Cerebellar nuclear complex (tissue), 1 donor: ENCODE measurements at places on chromosomes 16 and 17.

DNA sequence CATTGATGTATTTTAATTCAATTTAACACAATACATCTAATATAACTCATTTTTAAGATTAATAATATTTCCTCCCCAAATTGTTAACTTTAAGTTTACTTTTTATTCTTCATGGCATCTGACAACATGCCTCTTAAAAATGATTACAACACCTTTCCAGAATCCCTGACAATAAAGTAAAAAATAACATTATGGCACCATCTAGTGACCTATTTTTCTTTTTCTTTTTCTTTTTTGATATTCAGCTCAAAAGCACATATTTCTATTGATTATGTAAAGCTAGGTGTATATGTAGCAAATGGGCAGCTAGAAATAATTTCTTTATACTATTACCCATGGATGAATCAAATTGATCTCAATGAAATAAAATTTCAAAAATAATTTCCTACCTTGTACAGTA, 834.3 kb upstream of the CDH8 start:
- no peak for DNase-seq

GRCh38 chr17:35892091-35893035, 12.2 kb upstream of the CCL5 start:
- no peak for DNase-seq

- no peak for DNase-seq
These were observed 2.4 kb downstream of the KIAA0513 start for GRCh38 chr16:85029981-85030401.

- no peak for DNase-seq
These were observed at the start of gene BAIAP3 for GRCh38 chr16:1333149-1333812. Gene BAIAP3 (plus strand): TSS chr16:1333645. CDS start chr16:1338550, 4,905 bp downstream.

DNA sequence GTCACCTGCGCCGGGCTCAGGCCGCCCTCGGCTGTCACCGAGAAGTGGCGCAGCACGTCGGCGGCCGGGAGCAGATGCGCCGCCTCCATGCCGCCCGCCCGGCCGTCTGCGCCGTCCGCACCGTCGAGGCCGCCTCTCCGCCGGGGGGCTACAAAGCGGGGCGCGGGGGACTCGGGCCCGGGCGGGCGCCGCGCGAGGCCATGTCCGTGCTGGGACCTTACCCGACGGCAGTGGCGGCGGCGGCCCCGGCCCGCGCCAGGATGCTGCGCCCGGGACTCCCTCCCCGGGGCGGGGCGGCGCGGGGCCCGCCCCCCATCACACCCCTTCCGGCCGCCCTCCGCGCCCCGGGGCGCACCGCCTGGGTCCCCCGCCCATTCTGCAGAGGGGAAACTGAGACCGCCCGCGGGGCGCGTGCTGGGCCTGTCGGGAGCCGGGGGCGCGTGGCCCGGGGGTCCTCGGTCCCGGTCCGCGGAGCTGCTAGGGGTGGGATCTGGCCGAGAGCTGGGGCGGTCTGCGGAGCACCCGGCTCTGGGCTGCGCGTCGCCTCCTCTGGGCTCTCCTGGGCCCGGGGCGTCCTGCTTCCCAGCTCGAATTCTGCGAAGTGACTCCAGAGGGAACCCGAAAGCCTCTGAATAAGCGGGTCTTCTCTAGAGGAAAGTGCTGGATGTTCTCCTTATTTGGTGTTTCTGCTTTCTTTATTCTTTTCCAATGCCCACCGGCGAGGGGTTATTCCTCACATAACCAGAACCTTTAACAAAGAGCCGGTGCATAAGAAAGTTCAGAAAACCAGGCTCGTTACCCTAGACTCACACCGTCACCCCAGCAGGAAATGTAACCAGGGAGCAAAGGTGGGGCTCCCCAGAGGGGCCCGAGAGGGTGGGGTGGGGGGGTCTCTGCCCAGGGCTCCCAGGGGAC, at the start of gene ATP2A3:
Gene ATP2A3, minus strand, starts transcription at position 235 of the 915 bp plus-strand sequence. Its CDS starts 146 bp downstream, at position 89.
- DNase-seq: no peak

DNA sequence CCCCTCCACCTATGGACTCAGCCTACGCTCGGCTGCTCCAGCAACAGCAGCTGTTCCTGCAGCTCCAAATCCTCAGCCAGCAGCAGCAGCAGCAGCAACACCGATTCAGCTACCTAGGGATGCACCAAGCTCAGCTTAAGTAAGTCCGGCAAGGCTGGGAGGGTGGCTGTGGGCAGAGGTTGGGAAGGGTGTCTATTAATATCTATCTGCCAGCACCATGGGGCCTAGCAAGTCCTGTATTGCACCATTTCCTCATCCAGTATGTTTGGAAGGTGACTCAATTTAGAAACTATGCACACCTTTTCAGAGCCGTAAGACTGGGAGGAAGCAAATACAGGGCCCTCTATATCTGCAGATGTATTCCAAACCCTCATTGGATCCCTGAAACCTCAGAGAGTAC, 45.0 kb upstream of the ARHGAP44 start:
- no peak for DNase-seq

- DNase-seq: no peak
These were observed 10.9 kb upstream of the TMEM170A start for GRCh38 chr16:75475420-75475847.

DNA sequence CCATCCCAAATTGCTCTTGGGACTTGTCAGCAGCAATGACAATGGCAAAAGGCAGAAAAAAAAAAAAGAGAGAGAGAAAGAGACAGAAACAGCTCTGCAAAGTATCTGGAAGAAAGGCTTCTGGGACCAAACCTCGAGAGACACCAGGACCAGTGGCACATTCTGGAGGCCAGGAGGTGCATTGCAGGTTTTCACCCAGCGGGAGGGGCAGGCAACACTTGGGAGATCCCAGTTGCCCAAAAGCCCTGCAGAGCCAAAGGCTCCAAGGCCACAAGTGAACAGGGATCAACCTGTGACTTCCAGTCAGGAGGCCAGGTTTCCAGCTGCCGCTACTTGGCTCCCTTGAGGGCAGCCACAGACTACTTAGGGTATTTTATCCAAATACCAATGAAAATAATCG, 110.8 kb upstream of the CDH5 start:
- DNase-seq: no peak

DNA sequence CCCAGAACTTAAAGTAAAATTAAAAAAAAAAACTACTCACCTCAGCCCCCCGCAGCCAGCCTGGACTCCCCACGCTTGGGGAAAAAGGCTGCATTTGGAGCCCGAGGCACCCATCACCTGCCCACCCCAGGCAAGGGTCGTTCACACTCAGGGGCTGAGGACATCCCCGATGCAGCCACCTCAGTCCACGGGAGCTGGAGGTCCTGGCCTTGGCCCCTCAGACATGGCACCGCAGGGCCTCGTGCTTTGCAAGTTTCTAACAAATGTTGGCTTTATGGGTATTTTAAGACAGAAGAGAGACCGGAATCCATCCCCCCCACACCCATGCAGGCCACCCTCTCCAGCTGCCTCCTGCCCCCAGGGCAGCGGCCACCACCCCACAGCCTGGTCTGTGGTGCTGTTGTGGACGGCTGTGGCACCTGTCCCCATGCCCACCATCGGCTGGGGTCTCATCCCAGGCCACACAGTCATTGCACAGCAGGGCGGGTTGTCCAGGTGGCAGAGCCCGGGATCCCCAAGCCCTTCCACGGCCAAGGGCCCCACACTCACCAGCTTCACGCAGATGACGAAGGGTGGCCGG, 116.4 kb upstream of the ZNF750 start:
- no peak for DNase-seq

- no peak for DNase-seq
These were observed 584.7 kb downstream of the WWOX start for GRCh38 chr16:78684030-78684611.

DNA sequence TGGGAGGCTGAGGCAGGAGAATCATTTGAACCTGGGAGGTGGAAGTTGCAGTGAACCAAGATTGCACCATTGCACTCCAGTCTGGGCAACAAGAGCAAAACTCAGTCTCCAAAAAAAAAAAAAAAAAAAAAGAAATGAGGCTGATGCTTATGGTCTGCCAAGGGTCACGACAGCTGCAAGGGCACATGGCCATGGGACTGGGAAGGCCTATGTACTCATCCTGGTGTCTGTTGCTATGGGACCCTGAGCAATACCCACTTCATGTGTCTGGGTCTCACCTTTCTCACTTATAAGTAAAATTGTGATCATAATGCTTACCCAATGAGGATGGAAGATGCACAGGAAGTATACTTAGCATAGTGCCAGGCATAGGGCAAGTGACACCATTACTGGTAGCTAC, 16.6 kb downstream of the MIEF2 start:
- no peak for DNase-seq

- DNase-seq: no peak
These were observed 346.2 kb upstream of the TBX2 start for GRCh38 chr17:61053469-61053868.

GRCh38 chr17:3961564-3962047, 2.6 kb downstream of the ATP2A3 start:
- no peak for DNase-seq

GRCh38 chr17:34826332-34826731, 134.9 kb downstream of the CCT6B start:
- no peak for DNase-seq

GRCh38 chr17:68737761-68738443, 136.7 kb upstream of the FAM20A start:
- DNase-seq: no peak

DNA sequence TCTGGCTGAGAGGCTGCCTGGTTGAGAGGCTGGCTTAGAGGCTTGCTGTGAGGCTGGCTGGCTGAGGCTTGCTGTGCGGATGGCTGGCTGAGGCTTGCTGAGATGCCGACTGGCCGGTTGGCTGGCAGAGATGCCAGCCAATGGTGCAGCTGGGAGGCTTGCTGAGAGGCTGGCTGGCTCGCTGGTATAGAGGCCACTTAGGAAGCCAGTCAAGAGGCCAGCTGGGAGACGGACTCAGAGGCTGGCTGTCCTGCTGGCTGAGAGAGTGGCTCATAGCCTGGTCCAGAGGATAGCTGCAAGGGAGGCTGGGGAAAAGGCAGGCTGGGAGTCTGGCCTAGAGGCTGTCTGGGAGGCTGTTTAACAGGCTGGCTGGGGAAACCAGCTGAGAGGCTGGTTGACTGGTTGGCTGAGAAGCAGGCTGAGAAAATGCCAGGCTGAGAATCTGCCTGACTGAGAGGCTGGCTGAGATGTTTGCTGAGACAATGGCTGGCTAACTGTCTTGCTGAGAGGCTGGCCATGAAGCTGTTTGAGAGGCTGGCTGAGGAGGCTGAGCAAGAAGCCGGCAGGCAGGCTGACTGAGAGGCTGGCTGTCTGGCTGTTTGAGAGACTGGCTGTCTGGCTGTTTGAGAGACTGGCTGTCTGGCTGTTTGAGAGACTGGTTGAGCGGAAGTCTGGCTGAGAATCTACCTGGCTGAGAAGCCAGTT, 37.5 kb upstream of the ACSM2B start:
- no peak for DNase-seq

- DNase-seq: no peak
These were observed 4.0 kb downstream of the IRX5 start for GRCh38 chr16:54934481-54935265.

DNA sequence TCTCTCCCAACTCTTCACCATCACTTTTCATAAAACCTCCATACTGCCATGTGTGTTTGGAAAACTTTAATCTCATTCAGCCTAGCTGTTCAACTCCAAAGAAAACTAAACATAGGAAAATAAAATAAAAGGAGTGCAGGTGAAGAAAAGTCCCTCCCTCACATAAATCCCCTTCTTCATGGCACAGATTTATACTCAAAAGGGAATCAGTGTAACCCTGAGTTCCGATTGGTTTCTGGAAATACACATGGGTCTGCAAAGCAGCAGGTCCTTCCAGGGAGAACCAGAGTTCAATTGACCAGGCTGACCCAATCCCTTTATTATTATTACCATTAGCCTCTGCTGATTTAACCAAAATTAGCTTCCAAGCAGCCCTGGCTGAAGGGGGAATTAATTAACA, 8.9 kb upstream of the HOXB2 start:
- no peak for DNase-seq

DNA sequence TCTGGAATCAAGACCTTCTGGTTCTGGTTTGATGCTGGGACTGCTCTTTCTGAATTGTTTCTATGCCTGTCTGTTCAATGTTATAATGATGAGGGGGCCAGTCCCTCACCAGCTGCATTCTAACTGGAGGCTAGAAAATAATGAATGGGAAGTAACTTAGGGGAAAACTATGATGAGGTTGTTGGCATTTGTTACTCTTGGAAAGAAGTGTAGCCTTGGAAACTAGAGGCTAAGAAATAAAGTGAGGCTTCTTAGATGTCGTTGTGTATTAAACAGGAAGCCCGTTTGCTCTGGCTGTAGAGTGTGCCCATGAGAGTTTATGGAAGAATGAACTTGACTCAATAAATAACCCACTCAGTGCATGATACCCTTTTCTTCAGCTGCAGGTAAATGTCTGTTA, 140.8 kb downstream of the PRKCA start:
- no peak for DNase-seq

GRCh38 chr17:41977991-41978390, 11.4 kb downstream of the CNP start:
- no peak for DNase-seq

DNA sequence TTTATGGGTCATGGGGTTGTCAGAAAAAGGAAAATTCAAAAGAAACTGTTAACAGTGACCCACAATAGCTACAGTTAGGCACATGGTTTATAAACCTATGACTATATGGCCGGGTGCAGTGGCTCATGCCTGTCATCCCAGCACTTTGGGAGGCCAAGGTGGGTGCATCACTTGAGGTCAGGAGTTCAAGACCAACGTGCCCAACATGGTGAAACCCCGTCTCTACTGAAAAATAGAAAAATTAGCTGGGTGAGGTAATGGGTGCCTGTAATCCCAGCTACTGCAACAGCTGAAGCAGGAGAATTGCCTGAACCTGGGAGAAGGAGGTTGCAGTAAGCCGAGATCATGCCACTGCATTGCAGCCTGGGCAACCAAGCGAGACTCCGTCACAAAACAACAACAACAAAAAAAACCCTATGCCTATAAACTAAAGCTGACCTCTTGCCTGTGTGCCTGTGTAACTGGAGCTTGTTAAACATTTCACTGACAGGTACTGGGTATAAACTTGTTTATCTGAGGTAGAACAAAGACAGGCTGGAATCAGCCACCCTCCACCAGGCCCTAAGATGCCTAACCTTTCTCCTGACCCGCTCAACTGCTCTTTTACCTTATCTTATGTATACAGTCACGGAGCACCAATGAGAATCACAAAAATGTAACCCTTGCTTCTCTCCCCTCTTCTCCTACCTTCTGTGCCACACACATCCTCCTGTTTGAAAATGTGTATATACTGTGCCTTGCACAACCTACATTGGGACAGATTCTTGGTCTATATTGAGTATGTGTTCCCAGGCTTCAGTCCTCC, 62.9 kb upstream of the ATF7IP2 start:
- DNase-seq: no peak

- DNase-seq: no peak
These were observed 88.2 kb upstream of the CORO6 start for GRCh38 chr17:29710891-29711418.
